ENCODE measurements at places on chromosomes 16 and 17.

GRCh38 chr16:57999971-58000705 lies at the start of gene ZNF319:
Gene ZNF319 (minus strand): TSS chr16:58000672. CDS start chr16:57998265, 2,407 bp downstream.
- no peak for DNase-seq

DNA sequence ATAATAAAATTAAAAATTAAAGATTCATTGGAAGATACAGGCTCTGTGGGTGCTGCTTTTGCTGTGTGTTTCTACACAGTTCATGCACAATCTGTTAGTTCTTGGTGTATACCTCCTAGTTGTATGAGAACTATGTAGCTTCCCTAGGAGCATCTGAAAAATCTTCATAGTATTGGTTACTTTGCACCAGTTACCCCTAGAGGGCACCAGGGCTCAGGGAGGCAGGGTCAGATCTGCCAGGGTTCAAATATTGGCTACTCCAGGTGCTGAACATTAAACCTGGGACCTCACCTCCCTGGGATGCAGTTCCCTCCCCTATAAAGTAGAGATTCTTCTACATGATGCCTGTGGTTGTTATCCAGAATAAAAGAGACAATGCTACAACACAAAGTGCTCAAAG lies 583.0 kb upstream of the CDH11 start:
- DNase-seq = no peak

- no peak for DNase-seq
Observed at GRCh38 chr16:4372001-4372577, 441 bp downstream of the VASN start.

DNA sequence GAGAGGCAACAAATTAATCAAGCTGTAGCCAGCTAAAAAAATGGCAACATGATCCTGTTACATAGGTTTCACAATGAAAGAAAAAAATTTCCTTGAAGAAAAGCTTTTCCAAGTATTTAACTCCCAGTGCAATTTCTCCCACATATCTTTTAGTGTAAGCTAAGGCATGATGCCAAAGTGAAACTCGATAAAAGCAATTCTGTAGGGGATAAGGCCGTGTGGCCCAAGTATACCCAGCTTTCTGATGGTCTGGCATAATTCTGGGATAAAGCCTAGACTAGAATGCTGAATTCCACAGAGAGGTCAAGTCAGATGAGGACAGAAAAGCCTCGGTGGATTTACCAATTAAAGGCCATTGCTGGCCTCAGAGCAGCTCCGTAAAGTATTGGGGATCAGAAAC lies 36.2 kb downstream of the CTCF start:
- DNase-seq = no peak
